COLO829 (cell line): ENCODE measurements at places on chromosomes 2 and 18.

- DNase-seq = peak; percentile 79
Measured at GRCh38 chr2:227374158-227374557, 4.9 kb downstream of the TM4SF20 start.

GRCh38 chr2:86039178-86039962, 66.3 kb downstream of the POLR1A start:
- DNase-seq = no peak

GRCh38 chr2:160144280-160144990, 55.6 kb downstream of the ITGB6 start:
- DNase-seq = no peak

DNA sequence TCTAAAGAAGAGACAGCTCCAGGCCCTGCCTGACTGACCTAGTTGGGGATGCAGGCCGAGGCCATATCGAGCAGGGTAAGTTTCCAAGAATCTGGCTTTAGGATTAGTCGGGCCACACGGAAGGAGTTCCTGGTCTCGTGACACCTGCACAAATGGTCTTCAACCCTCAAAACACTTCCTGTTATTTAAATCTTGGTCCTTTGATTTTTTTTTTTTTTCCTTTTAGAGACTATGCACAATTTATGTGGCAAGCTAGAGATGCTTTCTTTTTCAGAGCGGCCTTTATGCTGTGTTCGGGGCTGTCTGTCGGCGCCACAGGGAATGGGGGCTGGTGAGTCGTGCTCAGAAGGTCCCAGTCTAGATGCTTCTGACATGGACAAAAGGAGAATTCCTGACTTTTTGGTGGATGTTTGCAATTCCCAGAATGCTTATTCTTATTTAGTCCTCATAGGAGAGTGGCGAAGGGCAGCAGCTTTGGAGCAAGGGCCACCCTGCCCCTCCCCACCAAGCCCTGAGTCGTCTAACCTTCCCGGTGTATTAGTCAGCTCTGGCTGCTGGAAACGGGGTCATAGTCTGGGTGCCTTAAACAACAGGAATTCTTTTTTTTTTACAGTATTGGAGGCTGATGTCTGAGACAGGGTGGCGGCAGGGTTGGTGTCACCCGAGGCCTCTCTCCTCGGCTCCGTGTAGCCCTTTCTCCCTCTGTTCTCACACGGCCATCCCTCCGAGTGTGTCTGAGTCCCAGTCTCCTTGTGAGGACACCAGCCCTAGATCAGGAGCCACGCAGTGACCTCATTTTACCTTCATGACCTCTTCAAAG, 27.4 kb downstream of the HPCAL1 start:
- no peak for DNase-seq

- DNase-seq = peak; percentile 6
Measured at GRCh38 chr18:596288-596881, 403 bp upstream of the CLUL1 start.

- DNase-seq = no peak
Measured at GRCh38 chr2:185583058-185583816, 155.4 kb upstream of the FSIP2 start.

DNA sequence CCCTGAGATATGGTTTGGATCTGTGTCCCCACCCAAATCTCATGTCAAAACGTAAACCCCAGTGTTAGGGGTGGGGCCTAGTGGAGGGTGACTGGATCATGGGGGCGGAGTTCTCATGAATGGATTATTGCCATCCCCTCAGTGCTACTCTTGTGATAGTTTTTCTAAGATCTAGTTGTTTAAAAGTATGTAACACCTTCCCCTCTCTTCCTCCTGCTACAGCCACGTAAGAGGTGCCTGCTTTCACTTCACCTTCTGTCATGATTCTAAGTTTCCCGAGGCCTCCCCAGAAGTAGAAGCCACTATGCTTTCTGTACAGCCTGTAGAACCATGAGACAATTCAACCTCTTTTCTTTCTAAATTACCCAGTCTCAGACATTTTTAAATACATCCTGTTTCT, 16.9 kb downstream of the PUM2 start:
- DNase-seq = no peak

GRCh38 chr2:110983133-110983532, 137.6 kb upstream of the BCL2L11 start:
- DNase-seq = no peak

DNA sequence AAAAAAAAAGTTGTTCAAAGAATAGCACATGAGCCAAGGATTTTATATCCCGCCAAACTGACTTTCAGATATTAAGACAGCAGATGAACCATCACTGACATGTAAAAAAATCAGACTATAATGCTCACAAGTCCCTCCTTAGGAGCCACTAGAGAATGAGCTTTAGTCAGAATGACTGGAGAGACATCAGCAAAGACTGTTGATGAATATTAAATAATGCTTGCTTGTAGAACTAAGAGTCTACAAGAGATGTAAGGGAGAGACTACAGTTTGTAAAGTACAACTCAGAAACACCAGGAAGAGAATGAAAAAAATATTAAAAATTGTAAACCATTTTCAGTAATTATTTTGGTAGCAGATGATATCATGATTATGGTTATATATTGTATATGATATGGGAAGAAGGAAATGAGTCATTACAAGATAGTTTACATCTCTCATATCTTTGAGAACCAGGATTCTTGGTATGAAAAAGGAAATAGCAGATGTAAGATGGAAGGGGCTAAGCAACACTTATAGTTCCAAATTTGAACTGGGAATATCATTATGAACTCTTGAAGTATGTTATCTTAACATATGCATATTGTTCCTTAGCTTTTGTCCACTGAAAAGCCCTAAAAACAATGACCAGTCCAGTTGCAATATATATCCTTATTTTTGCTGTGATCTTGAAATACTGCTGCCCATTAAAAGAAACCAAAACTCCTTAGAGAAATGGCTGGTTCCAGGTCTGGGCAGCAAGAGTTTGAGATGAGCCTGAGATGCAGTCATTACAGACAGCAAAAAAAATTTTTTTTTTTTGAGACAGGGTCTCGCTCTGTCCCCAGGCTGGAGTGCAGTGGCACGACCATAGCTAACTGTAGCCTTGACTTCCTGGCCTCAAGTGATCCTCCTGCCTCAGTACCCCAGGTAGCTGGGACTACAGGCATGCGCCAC, 55.7 kb downstream of the PTPN2 start:
- no peak for DNase-seq

- no peak for DNase-seq
Measured at GRCh38 chr2:85954590-85955458, 66.0 kb upstream of the ST3GAL5 start.

GRCh38 chr2:187580462-187581124, 26.4 kb upstream of the TFPI start:
- peak; percentile 27 for DNase-seq
